ENCODE measurements at places on chromosomes 4 and X. TPM values are rescaled to one million over a fixed set of nuclear protein-coding genes. Genes with fewer than 3 reads are reported as not detected.

The HSFX2 gene
- total RNA-seq: 1.1 TPM

The STBD1 gene
- 25.5 TPM for total RNA-seq

The CD99L2 gene
- total RNA-seq: 80.8 TPM

The PF4V1 gene
- total RNA-seq: not detected

The NRK gene
- 4.6 TPM for total RNA-seq

The EREG gene
- total RNA-seq: 0.09 TPM

- no peak for DNase-seq
- no peak overlapping the region for H3K4me3 ChIP-seq
- H3K27me3 ChIP-seq: no peaks in the 10 kb centered on the region
- no peaks in the 10 kb centered on the region for H3K36me3 ChIP-seq
- H3K27ac ChIP-seq: no peak overlapping the region
Measured at GRCh38 chr4:39068907-39069306, 6.9 kb downstream of the KLHL5 start.

- H3K27me3 ChIP-seq: no peaks in the 10 kb centered on the region
- no peak for DNase-seq
- H3K4me1 ChIP-seq: no peaks in the 10 kb centered on the region
- no peaks in the 10 kb centered on the region for H3K36me3 ChIP-seq
Measured at GRCh38 chr4:121726642-121727268, 30.0 kb upstream of the ANXA5 start.

GRCh38 chr4:5034206-5034605, 14.9 kb upstream of the CYTL1 start:
- H3K36me3 ChIP-seq: no peaks in the 10 kb centered on the region
- no peak overlapping the region for H3K4me3 ChIP-seq
- no peak overlapping the region for H3K27ac ChIP-seq
- no peak for DNase-seq
- H3K27me3 ChIP-seq: no peaks in the 10 kb centered on the region
- no peaks in the 10 kb centered on the region for H3K4me1 ChIP-seq

DNA sequence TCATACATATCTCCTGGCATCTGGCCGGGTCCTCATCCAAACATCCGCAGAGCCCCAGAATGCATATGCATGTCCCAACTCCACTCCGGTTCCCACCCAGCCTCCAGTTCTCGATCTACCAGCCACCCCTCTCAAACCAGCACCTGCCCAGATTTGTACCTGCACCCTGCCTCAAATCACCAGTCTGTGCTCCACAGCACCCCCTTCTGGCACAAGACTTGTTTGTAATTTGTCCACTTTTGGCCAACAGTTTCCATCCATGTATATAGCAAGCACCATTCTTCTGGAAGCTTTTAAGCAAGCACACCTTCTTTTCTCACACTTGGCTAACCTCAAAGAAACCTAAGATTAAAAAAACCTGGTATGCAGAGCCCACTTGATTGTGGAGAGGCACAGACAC, 644.1 kb downstream of the MID1IP1 start:
- DNase-seq: no peak
- H3K27me3 ChIP-seq: no peaks in the 10 kb centered on the region

DNA sequence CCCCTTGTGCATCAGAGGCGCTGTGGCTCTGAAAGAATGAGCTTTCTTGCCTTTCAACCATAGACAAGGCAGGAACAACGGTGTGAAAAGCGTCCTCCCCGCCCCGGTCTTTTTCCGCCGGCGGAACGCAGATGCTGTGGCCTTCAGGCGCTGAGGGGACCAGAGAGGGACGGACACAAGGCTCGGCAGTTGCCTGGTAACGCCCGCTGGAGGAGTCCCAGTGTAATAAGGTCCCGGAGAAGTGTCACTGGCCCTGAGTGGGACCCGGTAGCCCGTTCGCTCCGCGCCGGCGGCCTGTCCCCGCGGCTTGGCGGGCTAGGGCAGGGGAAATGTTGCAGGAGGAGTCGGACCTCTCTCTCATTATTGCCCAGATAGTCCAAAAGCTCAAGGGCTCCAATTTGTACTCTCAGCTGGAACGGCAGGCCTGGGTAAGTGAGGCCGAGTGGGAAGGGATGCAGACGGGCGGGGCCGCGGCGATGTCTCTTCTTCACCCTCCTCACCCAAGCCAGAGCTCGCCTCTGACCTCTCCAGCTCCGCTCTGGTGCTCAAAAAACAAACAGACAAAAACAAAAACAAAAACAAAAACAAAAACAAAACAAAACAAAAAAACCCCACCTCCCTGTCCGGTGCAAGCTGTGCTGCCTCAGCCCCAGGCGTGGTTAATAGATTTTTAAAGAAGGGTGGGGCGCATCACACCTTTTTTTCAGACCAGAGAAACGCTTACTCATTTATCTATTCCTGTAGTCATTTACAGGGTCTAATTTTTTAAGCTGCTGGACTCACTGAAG, at the start of gene TBC1D19:
TBC1D19 (plus strand) TSS at position 220 of the 788 bp plus-strand sequence; CDS start at position 330, 110 bp downstream.
- H3K27me3 ChIP-seq: no peaks in the 10 kb centered on the region
- peak within 1 kb of the TSS; percentile 36 for H3K4me3 ChIP-seq
- DNase-seq: peak; percentile 92
- H3K4me1 ChIP-seq: no peaks in the 10 kb centered on the region
- H3K36me3 ChIP-seq: no peaks in the 10 kb centered on the region

GRCh38 chr4:7673121-7673520, 238.4 kb upstream of the PSAPL1 start:
- no peaks in the 10 kb centered on the region for H3K4me1 ChIP-seq
- no peaks in the 10 kb centered on the region for H3K36me3 ChIP-seq
- no peaks in the 10 kb centered on the region for H3K27me3 ChIP-seq
- H3K4me3 ChIP-seq: no peak overlapping the region

- H3K4me1 ChIP-seq: no peaks in the 10 kb centered on the region
- no peak for DNase-seq
Measured at GRCh38 chr4:96406742-96407141, 566.8 kb downstream of the PDHA2 start.

- no peaks in the 10 kb centered on the region for H3K4me1 ChIP-seq
- H3K4me3 ChIP-seq: no peak overlapping the region
- no peaks in the 10 kb centered on the region for H3K27me3 ChIP-seq
- H3K27ac ChIP-seq: no peak overlapping the region
- no peak for DNase-seq
Measured at GRCh38 chrX:34058005-34058404, 74.1 kb downstream of the FAM47A start.

GRCh38 chrX:139454743-139455142, 75.8 kb upstream of the F9 start:
- H3K27ac ChIP-seq: no peak overlapping the region
- H3K4me3 ChIP-seq: no peak overlapping the region
- H3K4me1 ChIP-seq: no peaks in the 10 kb centered on the region
- no peaks in the 10 kb centered on the region for H3K36me3 ChIP-seq

DNA sequence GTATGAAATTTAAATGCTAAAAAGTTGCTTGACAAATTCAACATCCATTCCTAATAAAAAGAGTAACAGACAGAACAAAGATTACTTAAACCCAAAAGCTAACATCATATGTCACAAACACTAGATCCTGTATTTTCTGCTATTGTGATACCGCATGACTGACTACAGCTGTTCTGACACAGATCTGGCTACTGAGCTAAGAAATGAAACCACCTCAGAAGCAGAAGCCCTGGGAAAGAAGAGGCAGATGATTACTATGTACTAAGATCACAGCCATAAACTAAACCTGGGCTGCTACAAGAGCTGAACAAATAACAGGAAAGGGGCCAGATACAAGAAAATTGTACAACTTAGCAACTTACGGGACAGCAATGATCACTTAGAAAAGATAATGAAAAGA, 9.4 kb downstream of the LETM1 start:
- no peak overlapping the region for H3K4me3 ChIP-seq
- no peak overlapping the region for H3K27ac ChIP-seq
- no peaks in the 10 kb centered on the region for H3K27me3 ChIP-seq
- H3K36me3 ChIP-seq: peaks cover 47% of the 10 kb centered on the region

- H3K27me3 ChIP-seq: no peaks in the 10 kb centered on the region
- no peak overlapping the region for H3K4me3 ChIP-seq
- DNase-seq: no peak
- peaks cover 9% of the 10 kb centered on the region for H3K4me1 ChIP-seq
Measured at GRCh38 chr4:149466446-149466845, 349.2 kb downstream of the IQCM start.

- H3K36me3 ChIP-seq: peaks cover 26% of the 10 kb centered on the region
- H3K4me3 ChIP-seq: peak overlapping the region; percentile 71
- H3K4me1 ChIP-seq: peaks cover 8% of the 10 kb centered on the region
- H3K27me3 ChIP-seq: no peaks in the 10 kb centered on the region
Measured at GRCh38 chrX:120251471-120252011, 929 bp downstream of the ZBTB33 start.

- peak overlapping the region; percentile 49 for H3K27ac ChIP-seq
- H3K4me1 ChIP-seq: peaks cover 14% of the 10 kb centered on the region
- no peak overlapping the region for H3K4me3 ChIP-seq
- no peaks in the 10 kb centered on the region for H3K36me3 ChIP-seq
- DNase-seq: peak; percentile 83
Measured at GRCh38 chrX:17597836-17598439, 139.4 kb upstream of the SCML1 start.

GRCh38 chrX:153382563-153383482, 18.3 kb downstream of the PNMA6E start:
- DNase-seq: no peak
- no peaks in the 10 kb centered on the region for H3K36me3 ChIP-seq
- peaks cover 7% of the 10 kb centered on the region for H3K4me1 ChIP-seq
- no peak overlapping the region for H3K4me3 ChIP-seq

GRCh38 chrX:150575419-150575814, 7.0 kb downstream of the MTM1 start:
- DNase-seq: no peak
- no peak overlapping the region for H3K4me3 ChIP-seq
- H3K4me1 ChIP-seq: peaks cover 11% of the 10 kb centered on the region
- no peaks in the 10 kb centered on the region for H3K27me3 ChIP-seq
- H3K27ac ChIP-seq: no peak overlapping the region

- H3K27me3 ChIP-seq: peaks cover 6% of the 10 kb centered on the region
- H3K4me1 ChIP-seq: no peaks in the 10 kb centered on the region
- no peak overlapping the region for H3K27ac ChIP-seq
- peak; percentile 13 for DNase-seq
- H3K4me3 ChIP-seq: peak overlapping the region; percentile 39
- H3K36me3 ChIP-seq: no peaks in the 10 kb centered on the region
Measured at GRCh38 chrX:130523460-130524394, 121.9 kb downstream of the RBMX2 start.

DNA sequence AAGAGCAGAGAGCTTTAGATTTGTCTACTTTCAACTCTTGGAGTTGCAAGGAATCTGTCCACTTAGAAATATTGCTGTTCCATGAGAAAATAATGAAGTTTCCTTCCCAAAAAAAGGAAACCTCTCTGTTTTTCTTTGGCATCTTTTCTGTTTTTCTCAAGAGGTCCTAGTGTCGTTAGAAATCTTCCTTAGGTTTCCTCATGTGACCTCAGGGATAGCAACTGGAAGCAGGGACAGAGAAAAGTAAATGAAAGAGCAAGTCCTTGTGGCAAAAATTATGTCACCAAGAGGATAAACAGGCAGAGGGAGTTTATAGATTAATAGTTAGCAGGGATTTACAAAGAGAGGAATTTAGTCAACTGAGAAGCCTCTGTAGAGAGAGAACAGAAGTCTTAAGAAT, 478.4 kb upstream of the ADGRL3 start:
- H3K4me3 ChIP-seq: no peak overlapping the region
- DNase-seq: no peak
- no peaks in the 10 kb centered on the region for H3K4me1 ChIP-seq
- no peaks in the 10 kb centered on the region for H3K36me3 ChIP-seq
- no peaks in the 10 kb centered on the region for H3K27me3 ChIP-seq
- peak overlapping the region; percentile 32 for H3K27ac ChIP-seq

DNA sequence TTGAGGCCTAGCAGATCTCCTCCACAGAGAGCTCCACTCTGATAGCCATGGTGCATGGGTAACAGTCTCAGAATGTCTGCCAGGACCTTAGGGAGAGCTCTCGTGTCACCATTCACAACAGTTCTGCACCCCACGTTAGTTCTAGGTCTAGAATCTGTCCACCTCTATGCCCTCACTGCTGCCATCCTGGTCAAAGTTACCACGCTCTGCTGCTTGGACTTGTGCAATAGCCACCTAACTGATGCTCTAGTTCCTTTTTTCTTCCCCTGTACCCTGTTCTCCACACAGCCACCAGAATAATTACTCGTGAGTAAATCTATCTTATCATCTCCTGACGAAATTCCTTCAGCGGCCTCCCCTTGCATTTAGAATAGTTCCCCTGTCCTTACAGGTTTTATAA, 268.8 kb upstream of the GATB start:
- no peaks in the 10 kb centered on the region for H3K27me3 ChIP-seq
- no peaks in the 10 kb centered on the region for H3K4me1 ChIP-seq

GRCh38 chr4:150591904-150592303, 10.0 kb downstream of the MAB21L2 start:
- H3K27ac ChIP-seq: no peak overlapping the region
- no peak overlapping the region for H3K4me3 ChIP-seq
- no peaks in the 10 kb centered on the region for H3K36me3 ChIP-seq
- no peaks in the 10 kb centered on the region for H3K27me3 ChIP-seq
- no peak for DNase-seq

- H3K27ac ChIP-seq: no peak overlapping the region
- peaks cover 6% of the 10 kb centered on the region for H3K36me3 ChIP-seq
- H3K27me3 ChIP-seq: no peaks in the 10 kb centered on the region
- no peak for DNase-seq
Measured at GRCh38 chrX:2430265-2430825, 70.4 kb downstream of the DHRSX start.

DNA sequence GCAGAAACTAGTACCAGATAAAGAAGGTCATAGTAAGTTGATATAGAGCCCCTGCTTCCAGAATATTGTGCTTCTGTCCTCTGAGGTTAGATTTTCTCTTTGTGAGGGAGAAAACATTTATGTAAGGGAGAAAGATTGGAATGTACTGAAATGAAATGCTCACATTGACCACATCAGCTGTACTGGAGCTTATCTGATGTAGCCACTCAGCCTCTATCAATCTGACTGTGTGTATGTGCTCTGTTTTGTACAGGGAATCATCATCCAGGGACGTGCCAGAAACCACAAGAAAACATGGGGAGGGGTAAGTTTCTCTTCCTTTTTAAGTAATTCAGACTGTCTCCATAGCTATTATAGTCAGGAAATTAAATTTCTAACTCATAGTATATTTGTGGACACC, 56.8 kb downstream of the PRRG1 start:
- H3K27ac ChIP-seq: no peak overlapping the region
- H3K4me3 ChIP-seq: no peak overlapping the region
- no peaks in the 10 kb centered on the region for H3K4me1 ChIP-seq
- DNase-seq: no peak
- no peaks in the 10 kb centered on the region for H3K36me3 ChIP-seq

DNA sequence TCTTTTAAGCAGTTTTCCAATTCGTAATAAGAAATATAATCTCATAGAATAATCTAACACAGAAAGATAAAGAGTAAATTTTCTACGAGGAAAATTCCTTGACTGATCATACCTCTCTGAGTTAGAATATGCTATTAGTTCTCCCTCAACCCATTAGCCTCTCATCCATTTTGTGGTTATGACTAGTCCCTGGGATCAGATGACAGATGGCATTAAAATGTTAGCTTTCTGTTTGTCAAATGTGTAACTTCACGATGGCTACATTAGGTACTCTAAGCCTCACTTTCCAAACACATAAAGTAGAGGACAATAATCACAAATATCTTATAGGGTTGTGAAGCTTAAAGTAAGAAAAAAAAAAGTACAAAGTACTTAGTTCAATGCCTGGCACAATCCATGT, 112.2 kb downstream of the ZAR1 start:
- no peaks in the 10 kb centered on the region for H3K36me3 ChIP-seq
- H3K27me3 ChIP-seq: no peaks in the 10 kb centered on the region
- no peak overlapping the region for H3K4me3 ChIP-seq
- no peak for DNase-seq

All from heart left ventricle (tissue), 16 donors.